Activated T-helper 17 cell treated with anti-CD3 and anti-CD28 coated beads, Interleukin-2, amount 50 U/mL, for 72 hours (primary cell): ENCODE measurements at places on chromosomes 7 and 10.
A peak's percentile ranks its signal among the peaks of the same experiment; 100 is the strongest.

DNA sequence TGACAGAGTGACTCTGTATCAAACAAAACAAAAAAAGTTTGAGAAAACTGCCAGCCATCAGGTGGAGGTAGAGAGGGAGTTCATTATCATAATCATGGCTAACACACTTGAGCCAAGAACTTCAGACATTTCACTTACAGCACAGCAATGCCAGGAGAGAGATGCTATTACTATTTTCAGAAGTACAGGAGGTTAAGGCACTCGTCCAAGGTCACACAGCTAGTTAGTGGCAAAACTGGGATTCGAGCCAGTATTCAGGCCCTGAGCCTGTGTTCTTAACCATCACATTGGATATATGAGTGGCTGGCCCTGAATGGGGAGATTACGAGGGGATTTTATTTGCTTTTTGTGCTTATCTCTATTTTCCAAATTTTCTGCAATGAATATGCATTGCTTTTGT is 24.8 kb upstream of the UNC5B start:
- ATAC-seq = no peak

DNA sequence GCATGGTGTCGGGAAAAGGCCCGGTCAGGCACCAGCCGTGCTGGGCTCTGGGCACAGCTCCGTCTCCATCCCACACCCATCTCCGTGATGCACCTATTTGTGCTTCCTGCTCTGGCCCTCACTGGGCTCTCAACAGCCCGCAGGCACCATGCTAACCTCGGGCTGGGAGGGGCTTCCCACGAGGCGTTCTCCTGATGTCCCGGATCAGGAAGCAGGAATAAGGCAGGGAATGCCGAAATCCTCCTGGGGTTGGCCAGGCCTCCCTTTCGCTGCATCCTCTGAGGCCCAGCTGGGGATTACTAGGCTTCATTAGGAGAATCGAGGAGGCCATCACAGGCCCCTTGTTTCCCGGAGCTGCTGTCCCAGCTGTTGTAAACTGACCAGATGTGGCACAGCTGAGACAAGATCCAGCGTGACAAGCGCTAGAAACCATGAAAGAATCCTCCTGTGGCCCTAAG is 72.0 kb downstream of the FAM53B start:
- ATAC-seq = peak; percentile 13

GRCh38 chr10:76982671-76983070 is 654.9 kb downstream of the KCNMA1 start:
- no peak for ATAC-seq

DNA sequence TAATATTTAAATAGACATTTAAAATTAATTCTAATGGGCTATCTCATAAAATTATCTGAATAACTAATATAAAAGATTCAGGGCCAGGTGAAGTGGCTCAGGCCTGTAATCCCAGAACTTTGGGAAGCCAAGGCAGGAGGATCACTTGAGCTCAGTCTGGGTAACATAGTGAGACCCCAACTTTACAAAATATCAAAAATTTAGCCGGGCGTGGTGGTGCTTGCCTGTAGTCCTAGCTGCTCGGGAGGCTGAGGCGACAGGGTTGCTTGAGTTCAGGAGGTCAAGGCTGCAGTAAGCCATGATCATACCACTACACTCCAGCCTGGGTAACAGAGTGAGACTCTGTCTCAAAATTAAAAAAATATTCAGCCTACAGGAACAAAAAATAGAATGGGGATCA is 12.5 kb downstream of the NOBOX start:
- no peak for ATAC-seq

- ATAC-seq = no peak
Observed at GRCh38 chr10:99730026-99730425, 1.9 kb downstream of the COX15 start.

GRCh38 chr7:55053651-55054571 is 35.1 kb downstream of the EGFR start:
- ATAC-seq = no peak

GRCh38 chr10:98642281-98642680 is 195.5 kb upstream of the HPS1 start:
- no peak for ATAC-seq

DNA sequence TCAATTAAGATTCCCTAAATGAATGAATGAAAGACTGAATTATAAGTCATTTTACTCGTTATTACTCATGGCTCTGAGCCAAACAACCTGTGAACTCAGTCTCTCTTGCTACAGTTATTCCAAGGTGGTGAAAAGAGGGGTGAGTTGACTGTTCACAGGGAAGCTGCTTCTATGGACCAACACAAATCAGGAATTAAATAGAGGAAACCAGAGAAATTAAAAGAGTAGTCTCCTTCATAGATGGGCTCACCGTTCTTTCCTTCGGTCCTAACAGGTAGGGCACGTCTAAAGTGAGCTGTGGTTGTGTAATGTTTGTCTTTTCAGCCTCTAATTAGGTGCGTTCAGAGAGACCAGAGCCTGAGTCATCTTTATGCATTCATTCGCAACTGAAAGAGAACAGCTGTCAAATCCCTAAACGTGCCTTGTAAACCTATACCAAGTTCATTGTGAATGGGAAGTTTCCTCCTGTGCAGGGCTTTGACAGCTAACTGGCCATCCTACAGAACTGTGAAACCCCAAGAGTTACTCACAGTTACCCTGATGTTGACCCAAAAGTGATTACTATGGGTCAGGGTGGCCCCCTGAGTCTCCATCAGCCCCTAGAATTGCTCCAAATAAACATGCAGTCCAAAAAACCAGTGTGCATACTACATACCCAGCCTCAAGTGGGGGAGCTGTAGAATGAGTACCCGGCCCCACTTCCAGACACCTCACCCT is 18.2 kb upstream of the C10orf53 start:
- no peak for ATAC-seq

- no peak for ATAC-seq
Observed at GRCh38 chr7:77537778-77538280, 734 bp downstream of the PTPN12 start.

DNA sequence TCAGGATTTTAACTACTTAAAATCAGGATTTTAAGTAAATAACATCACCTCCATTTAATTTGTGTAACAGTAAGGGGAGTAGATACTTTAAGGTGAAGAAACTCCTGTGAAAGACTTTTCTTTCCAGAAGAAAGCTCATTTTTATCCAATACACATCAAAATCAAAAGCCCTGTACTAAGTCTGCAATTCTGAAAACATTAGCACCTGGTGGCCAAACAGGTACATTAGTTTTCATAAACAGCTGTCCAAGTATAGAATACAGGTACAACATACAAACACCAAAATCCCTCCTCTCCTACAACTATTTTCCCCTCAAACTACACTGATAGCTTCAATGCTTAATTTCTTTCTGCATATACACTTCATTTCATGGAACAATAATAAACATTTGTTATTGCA is 22.9 kb downstream of the FAM3C start:
- no peak for ATAC-seq

GRCh38 chr7:22855049-22855392 is 32.4 kb upstream of the TOMM7 start:
- peak; percentile 3 for ATAC-seq

GRCh38 chr10:29130190-29130673 is 158.6 kb upstream of the LYZL1 start:
- ATAC-seq = no peak

- ATAC-seq = no peak
Observed at GRCh38 chr7:44292420-44292817, 33.0 kb downstream of the CAMK2B start.
